ENCODE measurements at places on chromosomes 16 and 17.

GRCh38 chr16:73996624-73997339 lies 299.8 kb upstream of the PSMD7 start:
- no peak for DNase-seq

DNA sequence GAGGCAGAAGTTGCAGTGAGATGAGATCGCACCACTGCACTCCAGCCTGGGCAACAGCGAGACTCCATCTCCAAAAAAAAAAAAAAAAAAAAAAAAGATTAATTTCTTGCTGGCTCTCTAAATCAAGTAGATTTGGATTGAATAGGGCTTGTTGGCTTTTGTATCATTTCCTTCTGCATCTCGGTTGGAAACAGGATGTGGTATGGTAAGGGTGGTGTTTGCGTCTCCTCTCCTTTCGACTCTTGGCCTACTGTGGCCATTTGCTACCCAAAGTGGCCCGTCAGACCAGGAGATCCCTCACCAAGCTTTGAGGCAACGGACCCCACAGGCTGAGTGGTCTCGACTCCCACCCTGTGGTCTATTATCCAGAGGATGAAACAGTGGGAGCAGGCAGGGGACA lies 168.0 kb upstream of the IRX3 start:
- no peak for DNase-seq

GRCh38 chr17:80260069-80260535 lies 550 bp upstream of the RNF213 start:
- DNase-seq = peak; percentile 96

DNA sequence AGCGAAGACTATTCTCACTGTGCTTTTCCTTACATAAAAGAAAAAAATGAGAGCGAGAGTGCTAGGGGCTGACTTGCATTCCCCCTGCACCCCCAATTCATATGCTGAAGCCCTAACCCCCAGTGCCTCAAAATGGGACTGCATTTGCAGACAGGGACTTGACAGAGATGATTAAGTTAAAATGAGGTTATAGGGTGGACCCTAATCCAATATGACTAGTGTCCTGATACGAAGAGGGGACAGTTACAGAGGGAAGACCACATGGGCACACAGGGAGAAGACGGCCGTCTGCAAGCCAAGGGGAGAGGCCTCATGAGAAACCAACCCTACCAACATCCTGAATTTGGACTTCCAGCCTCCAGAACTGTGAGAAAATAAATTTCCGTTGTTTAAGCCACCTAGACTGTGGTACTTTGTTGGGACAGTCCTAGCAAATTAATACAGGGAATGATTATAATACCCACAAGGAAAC lies 1.6 kb upstream of the TMEM220 start:
- DNase-seq = no peak

DNA sequence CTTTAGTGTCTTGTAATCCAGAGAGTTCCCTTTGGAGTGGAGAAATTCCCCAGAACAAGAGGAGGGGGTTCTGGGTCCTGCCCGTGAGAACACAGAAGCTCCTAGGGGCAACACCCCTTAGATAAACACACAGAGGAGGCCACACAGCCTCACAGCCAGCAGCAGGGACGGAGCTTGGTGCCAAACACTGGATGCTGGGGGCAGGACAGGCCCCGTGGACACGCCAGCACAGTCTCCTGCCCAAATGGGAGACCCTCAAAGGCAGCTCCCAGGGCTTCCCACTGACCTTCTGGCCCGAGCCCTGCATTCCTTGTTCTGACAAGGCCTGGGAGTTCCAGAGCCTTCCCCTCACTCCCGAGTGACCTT lies 31.8 kb upstream of the JPH3 start:
- no peak for DNase-seq

DNA sequence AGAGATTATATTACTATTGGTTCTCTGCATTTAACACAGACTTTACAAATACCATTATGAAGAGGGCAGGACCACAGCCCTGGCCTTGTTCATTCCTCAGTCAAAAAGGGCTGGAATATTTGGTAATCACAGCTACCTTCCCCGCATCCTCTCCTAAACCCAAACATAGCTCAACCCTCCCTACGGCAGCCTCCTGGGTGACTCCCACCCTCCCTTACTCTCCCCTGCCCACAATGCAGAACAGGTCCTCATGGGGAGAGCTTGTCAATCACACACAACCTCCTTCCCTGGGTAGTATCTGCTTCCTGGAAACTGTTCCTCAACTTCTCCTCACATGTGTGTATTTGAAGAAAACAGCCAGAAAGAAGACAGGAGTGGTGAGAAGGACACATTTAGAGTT lies 224.2 kb downstream of the C16orf78 start:
- no peak for DNase-seq

- peak; percentile 99 for DNase-seq
Observed at GRCh38 chr17:80426671-80427326, 11.8 kb downstream of the ENDOV start.

DNA sequence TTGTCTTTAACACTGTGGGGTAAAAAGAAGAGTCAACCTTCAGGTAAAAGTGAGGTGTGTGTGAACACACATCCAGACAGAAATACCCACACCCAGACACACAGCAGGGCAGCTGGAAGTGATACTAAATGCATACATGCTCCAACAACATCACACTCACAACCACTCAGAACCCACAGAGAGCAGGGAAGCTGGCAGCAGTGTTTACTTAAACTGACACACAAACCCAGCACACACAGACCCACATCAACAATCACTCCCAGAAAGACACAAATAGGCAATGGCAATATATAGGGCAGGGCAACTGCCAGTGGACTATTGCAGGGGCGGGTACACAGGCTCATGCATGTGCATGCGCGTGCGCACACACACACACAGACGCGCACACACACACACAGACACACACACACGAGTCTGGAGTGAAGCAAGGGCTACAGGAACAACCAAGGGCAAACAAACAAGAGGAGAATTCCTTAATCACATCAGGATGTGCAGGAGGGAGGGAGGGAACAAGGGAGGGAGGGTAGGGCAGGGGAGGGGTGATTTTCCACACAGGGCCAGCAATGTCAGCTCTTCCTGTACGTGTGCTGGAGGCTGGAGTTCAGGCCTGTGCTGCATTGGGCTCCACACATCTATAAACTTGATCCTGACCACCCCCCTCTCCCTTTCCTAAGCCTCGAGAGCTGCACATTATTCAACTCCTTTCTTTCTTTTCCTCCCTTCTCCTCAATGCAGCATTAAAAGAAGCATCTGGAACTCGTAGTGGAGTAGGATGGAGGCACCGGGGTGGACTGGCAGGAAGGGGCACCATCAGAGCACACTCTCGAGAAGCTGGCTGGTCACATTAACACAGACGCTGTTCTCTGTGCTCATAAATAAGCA lies 30.1 kb downstream of the HIC1 start:
- no peak for DNase-seq

GRCh38 chr16:87700406-87701077 lies 65.2 kb downstream of the KLHDC4 start:
- no peak for DNase-seq

GRCh38 chr16:83307594-83307992 lies 500.2 kb upstream of the HSBP1 start:
- no peak for DNase-seq

GRCh38 chr16:67198238-67198734 lies 645 bp upstream of the ELMO3 start:
- peak; percentile 79 for DNase-seq

DNA sequence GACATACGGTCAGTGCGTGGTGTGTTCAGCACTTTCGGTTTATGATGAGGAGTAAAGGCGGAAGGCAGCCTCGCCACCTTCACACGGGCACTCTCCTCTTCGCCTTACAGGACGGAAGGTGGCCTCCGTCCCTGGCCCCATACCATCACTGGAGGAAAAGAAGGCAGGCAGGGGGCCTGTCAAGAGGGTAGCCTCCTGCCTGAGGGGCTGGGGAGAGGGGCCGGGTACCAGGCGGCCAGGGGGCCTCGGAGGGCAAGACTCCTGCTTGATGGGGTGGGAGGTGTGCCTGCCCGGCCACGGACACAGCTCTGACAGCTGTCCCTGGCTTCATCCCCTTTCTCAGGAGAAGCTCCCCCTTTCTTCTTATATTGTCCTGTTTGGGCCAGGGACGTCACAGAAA lies 15.6 kb upstream of the SLC38A8 start:
- DNase-seq = no peak

Data from D341Med (cell line).